ENCODE measurements at places on chromosomes 2 and 18.

DNA sequence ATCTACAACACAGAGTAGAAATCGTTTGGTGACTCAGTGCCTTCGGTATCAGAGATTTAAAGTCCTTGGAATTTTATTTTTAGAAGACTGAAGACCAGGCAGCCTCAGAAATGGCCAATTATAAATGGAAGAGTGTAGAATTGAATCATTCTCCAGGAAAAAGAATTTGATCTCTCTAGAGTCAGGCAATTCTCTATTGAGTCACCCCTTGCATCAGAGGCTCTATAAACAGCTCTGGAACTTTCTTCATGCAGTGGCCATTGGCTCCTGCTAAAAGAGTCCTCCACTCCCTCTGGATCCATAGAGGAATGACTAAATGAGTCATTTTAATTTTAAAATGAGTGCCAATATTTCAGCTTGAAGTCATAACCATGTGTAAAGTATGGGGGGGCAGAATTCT, 816.2 kb downstream of the TDRD15 start:
- no peak for DNase-seq

DNA sequence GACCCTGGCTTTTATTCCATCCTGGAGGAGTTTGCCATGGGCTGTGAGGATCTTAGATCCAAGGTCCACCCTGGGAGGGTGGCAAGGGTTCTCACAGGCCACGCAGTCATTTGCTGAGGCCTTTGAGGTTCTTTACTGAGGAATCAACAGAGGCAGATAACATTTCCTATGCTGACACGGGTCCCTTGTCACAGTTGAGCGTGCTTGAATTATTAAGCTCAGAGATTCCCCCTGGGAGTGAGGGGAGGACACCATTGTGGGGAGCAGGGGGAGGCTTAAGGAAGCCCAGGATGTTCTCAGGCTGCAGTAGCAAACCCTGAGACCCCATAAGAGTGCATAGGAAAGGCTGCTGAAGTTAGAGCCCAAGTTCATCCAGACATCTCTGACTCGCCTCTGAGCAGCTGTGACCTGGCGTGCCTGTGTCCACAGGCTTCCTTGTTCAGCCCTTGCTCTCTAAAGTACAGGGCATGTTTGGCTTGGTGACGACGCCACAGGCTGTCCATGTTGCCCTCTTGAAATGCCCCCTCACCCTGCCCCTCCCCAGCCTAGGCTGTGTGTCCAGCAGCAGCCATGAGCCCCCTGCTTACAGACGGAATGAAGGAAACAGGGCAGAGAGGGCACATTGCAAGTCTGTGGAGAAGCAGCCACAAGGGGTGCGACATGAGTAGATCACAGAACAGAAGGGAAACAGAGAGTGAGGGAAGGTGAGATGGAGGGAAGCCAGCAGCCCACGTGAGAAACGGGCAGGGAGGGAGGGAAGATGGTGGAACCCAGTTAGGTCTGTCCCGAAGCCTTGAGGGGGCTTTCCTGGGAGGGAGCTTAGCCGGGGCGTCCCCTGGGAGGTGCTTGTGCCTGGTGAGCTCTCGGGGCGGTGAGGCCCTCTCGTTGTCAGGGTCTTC, 34.0 kb downstream of the NAPG start:
- no peak for DNase-seq

DNA sequence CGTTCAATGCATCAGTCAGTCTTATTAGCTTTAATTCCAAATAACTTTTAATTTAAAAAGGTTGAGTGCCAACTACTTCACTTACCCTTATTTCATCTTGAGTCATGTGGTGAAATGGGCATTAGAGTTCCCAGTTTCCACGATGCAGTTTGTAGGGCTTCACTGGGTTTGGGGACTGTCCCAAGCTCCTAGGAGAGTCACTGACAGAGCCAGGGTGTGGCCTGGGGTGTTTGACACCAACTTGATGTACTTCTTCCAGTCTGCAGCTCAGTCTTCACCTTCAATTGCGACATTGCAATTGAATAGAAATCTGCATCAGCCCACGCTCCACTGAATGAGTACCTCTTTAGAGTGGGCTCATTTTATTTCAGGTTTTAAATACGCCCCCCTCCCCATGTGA, 165.3 kb downstream of the ARL4C start:
- DNase-seq = no peak

DNA sequence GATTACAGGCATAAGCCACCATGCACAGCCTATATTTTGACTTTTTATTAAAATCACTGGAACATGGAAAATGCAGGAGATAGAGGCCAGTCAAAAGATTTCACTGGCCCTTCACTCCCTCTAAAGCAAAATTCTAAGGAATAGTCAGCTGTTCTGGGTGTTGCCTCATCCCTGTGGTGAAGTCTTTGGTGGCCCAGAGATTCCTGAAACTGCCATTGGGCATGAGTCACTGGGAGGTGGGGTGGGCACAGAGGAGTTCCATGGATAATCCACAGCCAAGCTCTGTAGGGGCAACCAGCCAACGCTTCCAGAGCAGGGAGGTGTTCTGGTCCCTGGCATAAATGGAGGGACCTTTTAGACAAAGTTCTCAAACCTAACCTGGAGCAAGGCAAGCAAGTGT, 89.7 kb upstream of the TTC39C start:
- DNase-seq = no peak

GRCh38 chr2:61718965-61719364, 134.9 kb downstream of the FAM161A start:
- no peak for DNase-seq

GRCh38 chr2:30223413-30223874, 7.9 kb upstream of the LBH start:
- no peak for DNase-seq

- no peak for DNase-seq
These were observed 267.0 kb downstream of the NOL4 start for GRCh38 chr18:33957707-33958106.

DNA sequence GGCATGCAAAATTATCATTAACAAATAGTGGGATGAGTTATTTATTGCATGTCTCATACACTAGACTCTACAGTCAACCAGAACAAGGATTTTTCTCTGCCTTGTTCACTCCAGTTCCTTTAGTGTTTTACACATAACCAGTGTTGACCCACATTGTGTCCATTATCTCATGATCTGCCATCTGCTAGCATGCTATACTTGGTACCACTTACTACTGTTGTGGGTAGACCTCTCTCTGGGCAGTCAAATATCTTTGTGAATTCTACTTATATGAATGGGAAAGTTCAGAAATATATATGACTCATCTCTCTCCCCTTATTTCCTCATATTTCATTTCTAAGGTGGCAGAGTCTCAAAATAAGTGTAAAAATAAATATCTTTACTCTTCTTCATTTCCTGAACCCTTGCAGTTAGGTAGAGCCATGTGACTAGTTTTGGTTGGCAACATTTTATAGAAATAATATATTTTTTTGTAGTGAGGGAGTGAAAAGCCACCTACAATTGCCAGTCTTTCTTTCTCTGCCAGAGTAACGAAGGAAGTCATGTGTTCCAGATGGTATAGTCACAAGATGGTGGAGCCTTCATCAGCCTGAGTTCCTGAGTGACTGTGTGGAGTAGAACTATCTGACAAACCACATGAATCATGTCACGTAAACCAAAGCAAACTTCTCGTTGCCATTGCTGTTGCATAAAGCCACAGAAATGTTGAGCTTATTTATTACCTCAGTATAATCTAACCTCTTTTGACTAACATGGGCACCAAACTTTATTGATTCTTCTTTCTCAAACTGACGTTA, 704.0 kb downstream of the RNF144A start:
- no peak for DNase-seq

GRCh38 chr2:128370468-128371247, 52.0 kb upstream of the HS6ST1 start:
- DNase-seq = no peak

DNA sequence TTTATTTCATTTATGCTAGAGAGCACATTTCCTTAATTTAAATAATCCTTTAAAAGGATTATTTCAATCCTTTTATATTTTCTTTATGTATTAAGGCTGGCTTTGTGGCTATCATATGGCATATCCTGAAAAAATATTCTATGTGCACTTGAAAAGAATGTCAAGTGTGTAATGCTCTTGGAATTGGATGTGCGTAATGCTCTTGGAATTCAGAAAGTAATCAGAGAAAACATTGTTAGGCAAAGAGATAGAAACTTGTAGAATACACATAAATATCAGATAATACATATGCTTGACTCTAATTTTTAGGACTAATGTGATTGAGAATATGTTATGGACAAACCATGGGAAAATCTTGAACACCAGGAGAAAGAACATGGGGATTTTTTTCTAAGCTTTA, 197.5 kb upstream of the COL3A1 start:
- no peak for DNase-seq

GRCh38 chr2:15367715-15368114, 193.4 kb downstream of the NBAS start:
- DNase-seq = no peak

- DNase-seq = no peak
These were observed 8.9 kb downstream of the EMILIN2 start for GRCh38 chr18:2855560-2856350.

- no peak for DNase-seq
These were observed 51.7 kb downstream of the ARHGAP28 start for GRCh38 chr18:6781142-6781714.

DNA sequence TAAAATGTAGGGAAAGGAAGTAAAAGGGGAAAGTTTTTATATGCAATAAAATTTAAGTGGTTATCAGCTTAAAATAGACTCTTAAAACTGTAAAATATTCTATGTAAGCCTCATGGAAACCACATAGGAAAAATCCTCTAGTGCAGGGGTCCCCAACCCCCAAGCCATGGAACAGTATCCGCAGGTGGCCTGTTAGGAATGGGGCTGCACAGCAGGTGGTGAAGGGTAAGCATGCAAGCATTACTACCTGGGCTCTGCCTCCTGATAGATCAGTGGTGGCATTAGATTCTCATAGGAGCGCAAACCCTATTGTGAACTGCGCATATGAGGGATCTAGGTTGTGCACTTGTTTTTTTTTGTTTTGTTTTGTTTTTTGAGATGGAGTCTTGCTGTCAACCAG, 1409.3 kb upstream of the CDH2 start:
- no peak for DNase-seq

DNA sequence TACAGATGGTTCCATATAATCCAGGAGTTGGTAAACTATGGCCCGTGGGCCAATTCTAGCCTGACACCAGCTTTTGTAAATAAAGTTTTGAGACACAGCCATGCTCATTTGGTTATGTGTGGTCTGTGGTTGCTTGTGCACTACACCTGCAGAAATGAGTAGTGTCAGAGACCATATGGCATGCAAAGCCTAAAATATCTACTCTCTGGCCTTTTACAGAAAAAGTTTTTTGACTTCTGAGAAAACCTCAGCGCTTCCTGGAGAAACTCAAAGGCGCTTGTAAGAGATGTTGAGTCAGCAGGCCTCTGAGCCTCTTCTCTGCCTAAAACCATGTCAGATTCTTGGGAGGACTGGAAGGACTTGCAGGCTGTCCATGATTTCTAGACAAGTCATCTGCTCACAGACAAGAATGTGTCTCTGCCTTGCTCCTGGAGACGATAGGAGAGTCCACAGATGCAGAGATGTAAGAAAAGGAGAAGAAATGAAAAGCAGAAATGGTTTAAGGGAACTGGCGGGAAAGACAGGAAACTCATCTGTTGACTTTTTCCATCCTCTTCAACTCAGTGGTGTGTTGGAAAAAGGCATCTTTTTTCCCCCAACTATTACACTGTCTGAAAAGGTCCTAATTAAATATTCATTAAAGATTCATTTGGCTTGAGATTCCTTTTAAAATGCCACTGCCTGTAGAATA, 5.2 kb downstream of the TTC39C start:
- no peak for DNase-seq

DNA sequence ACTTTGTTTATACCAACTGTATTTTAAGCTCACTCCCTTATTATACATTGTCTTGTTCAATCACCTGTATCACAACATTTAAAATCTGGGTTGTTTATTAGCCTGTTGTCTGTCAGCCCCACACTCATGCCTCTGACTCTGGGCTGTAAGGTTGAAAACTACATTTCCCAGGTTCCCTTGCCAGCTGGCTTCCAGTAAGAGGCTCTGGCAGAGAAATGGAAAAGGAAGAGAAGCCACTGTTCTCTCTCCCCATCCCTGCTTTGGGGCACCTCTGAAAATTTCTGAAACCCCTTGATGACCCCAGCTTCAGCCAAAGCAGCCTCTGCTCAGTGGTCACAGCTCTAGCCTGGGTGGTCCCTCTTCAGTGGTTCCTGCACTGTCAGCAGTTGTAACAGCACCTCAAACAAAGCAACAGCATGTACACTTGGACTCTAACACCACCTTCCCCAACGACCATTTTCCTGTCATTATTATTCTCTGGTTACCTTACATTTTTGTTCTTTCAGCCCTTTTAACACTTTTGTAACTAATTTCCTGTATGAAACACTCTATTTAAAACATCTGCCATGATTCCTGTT, 108.9 kb upstream of the LGALSL start:
- no peak for DNase-seq

- no peak for DNase-seq
These were observed 24.1 kb downstream of the INPP4A start for GRCh38 chr2:98468621-98469236.

DNA sequence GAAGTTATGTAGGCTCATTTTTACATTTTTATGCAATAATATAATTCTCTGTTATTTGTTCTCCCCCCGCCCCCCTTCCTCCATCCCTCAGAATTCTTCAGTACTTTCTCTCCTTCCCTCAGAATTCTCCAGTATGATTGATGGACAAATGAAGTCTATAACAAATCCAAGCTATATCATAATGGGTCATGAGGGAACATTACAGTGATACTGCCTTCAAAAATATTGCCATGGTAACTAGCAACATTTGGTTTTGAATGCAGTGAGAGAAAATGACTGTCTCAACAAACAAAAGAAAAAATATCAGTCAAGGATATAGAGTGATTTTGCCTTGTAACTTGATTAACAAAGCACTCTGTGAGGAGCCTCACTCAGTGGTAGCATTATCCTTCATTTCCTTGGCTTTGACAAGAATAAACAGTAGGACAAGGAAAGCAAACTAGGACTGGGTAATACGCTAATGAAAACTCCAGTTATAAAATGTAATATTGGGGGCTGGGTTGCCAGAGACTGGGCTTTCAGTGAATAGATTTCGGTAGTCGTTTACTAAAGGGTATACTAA, 392.9 kb upstream of the CRIM1 start:
- no peak for DNase-seq

GRCh38 chr2:135820003-135820618, 16.9 kb downstream of the LCT start:
- DNase-seq = no peak

GRCh38 chr2:67476809-67477790, 80.0 kb downstream of the ETAA1 start:
- no peak for DNase-seq

DNA sequence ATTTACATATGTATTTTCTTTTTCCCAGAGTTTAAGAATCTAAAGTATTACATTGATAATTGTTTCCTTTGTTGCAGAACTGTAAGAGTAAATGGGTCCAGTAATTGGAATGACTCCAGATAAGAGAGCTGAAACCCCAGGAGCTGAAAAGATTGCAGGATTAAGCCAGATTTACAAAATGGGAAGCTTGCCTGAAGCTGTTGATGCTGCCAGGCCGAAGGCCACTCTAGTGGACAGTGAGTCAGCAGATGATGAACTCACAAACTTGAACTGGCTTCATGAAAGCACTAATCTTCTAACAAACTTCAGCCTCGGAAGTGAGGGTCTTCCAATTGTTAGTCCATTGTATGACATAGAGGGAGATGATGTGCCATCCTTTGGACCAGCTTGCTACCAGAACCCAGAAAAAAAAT, 183.8 kb upstream of the STON1 start:
- DNase-seq = no peak

GRCh38 chr2:217890445-217890844, 112.3 kb downstream of the TNS1 start:
- peak; percentile 85 for DNase-seq
